Tibial nerve (tissue), 4 donors: ENCODE measurements at places on chromosomes 7 and 10. TPM values are rescaled to one million over a fixed set of nuclear protein-coding genes. Genes with fewer than 3 reads are reported as not detected.
A peak's percentile ranks its signal among the peaks of the same experiment; 100 is the strongest.

CPA5 gene
- total RNA-seq: not detected

GRCh38 chr7:49986191-49986590, 106.9 kb downstream of the ZPBP start:
- DNase-seq: no peak

GRCh38 chr7:94509264-94509886, at the start of gene CASD1:
Gene CASD1, plus strand, starts transcription at chr7:94509809. Its CDS starts 276 bp downstream, at chr7:94510085.
- DNase-seq: peak; percentile 17

DNA sequence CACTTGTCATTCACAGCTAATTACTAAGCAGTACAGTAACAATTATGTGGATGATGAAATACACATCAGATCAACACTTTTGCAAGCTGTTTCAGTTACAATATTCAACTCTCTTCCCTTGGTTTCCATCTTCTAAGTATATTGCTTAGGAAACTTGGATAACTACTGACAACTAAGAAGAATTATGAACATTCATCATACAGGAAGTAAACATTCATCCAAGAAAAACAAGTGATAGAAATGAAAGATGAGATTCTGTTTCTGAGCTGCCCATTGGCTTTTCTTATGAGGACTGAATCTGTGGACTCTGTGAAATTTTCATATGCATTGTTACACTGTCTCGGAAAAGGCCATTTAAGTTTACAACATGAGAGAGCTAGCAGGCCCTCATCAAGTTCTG, 240.2 kb downstream of the PRKG1 start:
- no peak for DNase-seq

- no peak for DNase-seq
Measured at GRCh38 chr7:14048889-14049288, 59.4 kb upstream of the ETV1 start.

- DNase-seq: no peak
Measured at GRCh38 chr7:44094883-44095592, 9.1 kb upstream of the AEBP1 start.

- DNase-seq: peak; percentile 41
Measured at GRCh38 chr10:75431180-75432111, at the start of gene LRMDA. Gene LRMDA, plus strand, starts transcription at chr10:75431624.

DNA sequence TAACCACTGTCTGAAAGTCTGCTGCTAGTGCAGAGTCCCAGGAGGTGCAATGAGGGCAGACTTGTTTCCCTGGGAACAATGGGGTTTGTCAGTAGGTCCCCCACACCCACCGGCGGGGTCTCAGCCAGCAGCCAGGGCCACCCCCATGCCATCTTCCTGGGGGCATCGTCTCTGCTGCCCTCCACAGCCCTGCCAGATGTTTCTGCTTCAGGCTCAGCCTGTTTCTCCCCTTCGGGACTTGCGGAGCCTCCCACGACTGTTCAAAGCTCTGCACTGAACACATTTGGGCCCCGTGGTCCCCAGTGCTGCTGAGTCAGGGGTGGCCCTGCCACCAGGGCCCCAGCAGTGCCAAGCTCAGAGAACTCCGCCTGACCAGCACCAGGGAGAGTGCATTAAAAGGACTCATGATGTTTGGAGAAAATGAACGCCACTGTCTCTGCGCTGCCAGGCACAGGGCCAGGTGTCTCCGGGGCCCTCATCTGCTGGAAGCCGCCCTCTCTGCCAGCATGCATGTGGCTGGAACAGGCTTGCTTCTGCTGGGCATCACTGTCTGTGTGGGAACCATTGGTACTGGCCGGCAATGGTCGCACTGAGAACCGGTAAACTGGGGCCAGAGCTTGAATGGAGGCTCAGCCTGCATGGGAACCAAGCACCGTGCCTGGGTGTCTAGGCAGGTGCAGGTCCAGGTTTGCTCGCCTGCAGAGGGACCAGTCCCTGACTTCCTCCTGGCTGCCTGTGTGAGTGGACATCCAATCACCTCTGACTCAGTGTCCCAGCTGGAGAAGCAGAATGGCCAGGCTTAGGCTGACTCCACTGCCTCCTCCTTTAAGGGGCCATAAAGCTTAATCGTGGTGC, 345.1 kb downstream of the GLRX3 start:
- no peak for DNase-seq

DNA sequence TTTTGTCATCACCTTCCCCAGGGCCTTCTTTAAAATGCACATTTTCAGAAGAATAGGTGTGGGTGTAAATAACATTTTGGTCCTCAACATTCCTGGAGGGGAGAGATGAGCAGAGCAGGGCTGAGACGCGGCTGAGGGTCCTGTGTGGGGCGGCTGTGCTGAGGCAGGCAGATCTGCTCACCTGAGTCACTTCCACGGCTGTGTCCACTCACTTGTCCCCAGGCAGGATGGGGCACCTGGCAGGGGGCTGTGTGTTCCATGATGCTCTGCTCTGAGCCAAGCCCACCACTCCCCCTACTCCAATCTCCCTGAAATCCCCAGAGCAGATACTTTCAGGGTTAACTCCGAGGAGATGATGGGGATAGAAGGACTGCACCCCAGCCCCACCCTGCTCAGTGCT, 93.8 kb downstream of the GLRX3 start:
- DNase-seq: no peak

HOXA1 gene
- 0.44 TPM for total RNA-seq

ZNF425 gene
- total RNA-seq: 4.2 TPM

DNA sequence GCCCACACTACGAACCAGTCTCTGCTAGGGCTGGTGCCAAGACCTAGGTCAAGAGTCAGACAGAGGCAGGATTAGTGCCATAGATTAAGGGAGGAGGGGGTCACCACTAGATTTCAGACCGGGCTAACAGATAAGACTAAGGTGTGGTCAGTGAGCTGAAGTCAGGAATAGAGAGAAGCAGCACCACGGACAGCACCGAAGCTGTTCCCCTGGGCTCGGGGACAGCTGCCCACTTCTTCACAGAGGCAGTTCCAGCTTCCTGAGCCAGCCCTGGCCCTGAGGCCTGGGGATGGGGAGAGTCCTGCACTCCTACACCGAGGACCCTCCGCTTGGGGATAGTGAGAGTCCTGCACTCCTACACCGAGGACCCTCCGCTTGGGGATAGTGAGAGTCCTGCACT, 11.2 kb upstream of the JAKMIP3 start:
- DNase-seq: no peak

SEC61G gene
- 137 TPM for total RNA-seq

DNA sequence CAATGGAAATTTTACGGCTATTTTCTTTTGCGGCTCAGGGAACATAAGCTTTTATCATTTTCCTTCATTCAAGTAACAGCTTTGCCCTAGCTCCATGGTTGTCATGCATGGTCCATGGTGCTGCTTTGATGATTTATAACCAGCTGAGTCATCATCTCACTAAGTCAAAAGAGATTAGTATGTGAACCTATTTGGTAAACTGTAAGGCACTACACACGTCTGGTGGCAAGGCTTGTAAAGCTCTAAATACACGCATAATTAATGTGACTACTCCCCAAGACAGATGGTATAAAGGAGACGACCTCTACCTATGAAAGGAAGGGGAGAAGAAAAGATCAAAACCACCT, 340.2 kb downstream of the KCNMA1 start:
- DNase-seq: no peak

- peak; percentile 83 for DNase-seq
Measured at GRCh38 chr7:47757921-47758411, 176.1 kb upstream of the TNS3 start.

DNA sequence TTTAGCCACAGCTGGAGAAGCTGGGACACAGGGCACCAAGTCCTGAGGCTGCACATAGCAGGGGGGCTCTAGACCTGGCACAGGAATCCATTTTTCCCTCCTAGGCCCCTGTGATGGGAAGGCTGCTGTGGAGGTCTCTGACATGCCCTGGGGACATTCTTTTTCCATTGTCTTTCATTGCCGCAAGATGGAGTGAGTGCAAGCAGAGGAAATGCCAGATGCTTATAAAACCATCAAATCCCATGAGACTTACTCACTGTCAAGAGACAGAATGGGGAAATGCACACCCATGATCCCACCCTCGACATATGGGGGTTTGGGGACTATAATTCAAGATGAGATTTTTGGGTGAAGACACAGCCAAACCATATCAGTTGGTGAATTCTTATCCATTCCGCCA, 94.7 kb upstream of the FERD3L start:
- no peak for DNase-seq

DNA sequence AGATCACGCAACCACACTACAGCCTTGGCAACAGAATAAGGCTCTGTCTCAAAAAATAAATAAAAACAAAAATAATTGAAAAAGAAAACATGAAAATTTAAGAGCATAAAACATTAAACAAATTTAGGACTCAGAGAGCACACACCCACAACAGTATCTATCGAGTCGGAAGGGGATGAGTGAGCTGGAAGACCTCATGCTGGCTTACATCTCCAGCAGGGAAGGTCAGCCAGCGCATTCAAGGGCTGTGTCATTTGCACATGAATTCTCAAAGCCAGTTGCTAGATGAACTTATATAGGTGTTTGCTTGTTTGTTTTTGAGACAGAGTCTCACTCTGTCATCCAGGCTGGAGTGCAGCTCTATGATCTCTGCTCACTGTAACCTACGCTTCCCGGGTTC, 50.3 kb downstream of the SRRM3 start:
- no peak for DNase-seq

MAGI2 gene
- total RNA-seq: 54.6 TPM

ATP6V0A4 gene
- not detected for total RNA-seq

GRCh38 chr7:81846398-81846797, 76.6 kb upstream of the HGF start:
- DNase-seq: peak; percentile 13

DNA sequence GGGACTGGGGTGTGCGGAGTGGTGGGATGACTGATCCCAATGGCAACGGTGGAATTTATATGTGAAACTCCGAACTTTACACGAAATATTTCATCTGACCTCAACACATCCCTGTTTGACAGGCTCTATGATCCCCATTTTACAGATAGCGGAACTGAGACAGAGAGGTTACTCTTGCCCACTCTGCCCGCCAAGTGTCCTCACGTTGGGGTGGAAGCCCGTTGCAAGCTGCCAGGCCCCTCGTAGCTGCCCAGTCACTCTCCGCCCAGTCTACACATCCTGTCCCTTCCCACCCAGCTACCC, 397 bp upstream of the NFE2L3 start:
- no peak for DNase-seq

GRCh38 chr7:151847136-151847535, 29.8 kb downstream of the PRKAG2 start:
- no peak for DNase-seq

- no peak for DNase-seq
Measured at GRCh38 chr10:36515319-36515718, 610.1 kb upstream of the ANKRD30A start.

DNA sequence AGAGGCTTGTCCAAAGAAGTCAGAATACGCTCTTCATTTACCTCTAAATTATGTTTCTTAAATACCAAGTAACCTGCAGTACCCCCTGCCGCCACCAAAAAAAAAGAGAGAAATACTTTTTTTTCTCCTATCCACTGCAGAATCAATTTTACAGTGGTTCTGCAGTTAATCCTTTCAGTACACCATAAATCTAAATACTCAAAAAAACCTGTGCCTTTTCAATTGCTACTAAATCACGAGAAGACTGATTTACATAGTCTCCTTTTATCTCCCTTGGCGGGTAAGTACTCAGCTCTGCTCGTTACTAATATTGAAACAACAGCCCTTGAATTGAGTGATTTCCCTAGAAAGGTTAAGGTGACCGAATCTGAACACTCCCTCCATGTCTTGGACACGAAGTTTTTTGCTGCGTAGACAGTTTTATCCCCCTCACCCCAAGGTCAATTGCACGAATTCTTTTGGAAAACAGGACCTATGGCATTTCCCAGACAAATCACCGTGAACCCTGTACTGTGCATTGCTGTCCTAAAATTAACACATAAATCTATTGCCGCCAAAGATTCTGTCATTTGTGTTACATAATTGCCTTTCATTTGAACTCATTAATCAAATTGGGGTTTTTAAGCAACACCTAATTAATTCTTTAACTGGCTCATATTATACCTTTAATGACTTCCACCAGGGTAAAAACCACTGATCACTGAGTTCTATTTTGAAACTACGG, 512 bp upstream of the VIM start:
- no peak for DNase-seq

- no peak for DNase-seq
Measured at GRCh38 chr10:34116681-34117271, 698.3 kb downstream of the PARD3 start.

HTRA1 gene
- total RNA-seq: 183 TPM

ETV1 gene
- 10.2 TPM for total RNA-seq

- peak; percentile 20 for DNase-seq
Measured at GRCh38 chr10:119608316-119609155, 11.8 kb upstream of the TIAL1 start.

DNA sequence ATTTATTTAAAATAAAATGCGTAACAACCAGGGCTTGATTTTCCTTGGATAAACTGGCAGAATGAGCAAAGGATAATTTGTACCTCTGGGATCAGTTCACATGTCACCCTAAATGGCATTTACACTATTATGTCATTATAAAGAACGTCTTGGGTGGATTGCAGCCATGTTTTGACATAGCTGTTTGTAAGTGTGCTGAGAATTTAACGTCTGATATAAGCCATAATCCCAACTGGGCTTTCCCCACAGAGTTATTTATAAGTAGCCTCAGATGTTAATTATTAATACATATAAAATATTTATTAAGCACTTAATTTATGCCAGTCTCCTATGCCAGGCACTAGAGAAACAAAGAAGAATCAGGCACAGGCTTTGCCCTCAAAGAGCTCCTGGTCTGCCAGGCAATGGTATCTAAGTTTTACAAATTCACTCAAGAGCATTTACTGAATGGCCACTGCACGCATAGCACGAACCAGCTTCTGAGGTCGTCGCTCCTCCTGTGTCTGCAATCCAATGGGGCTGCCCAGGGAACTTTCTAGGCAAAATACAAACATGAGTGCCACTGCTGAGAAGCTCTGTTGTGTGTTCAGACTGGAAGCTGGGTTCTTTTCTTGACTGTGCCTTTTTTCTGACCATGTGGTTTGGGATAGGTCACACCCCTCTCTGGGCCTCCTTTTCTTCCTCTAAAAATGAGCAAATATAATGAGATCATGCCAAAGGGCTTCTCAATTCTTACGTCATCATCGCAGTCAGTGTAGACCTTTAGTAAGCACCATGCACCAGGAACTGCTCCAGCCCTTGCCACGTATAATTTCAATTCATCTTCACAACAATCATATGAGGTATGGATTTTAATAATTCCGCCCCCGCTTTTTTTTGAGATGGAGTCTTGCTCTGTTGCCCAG, 11.3 kb upstream of the CTBP2 start:
- no peak for DNase-seq

GRCh38 chr10:133316266-133316665, 7.6 kb downstream of the ZNF511 start:
- DNase-seq: no peak

DNA sequence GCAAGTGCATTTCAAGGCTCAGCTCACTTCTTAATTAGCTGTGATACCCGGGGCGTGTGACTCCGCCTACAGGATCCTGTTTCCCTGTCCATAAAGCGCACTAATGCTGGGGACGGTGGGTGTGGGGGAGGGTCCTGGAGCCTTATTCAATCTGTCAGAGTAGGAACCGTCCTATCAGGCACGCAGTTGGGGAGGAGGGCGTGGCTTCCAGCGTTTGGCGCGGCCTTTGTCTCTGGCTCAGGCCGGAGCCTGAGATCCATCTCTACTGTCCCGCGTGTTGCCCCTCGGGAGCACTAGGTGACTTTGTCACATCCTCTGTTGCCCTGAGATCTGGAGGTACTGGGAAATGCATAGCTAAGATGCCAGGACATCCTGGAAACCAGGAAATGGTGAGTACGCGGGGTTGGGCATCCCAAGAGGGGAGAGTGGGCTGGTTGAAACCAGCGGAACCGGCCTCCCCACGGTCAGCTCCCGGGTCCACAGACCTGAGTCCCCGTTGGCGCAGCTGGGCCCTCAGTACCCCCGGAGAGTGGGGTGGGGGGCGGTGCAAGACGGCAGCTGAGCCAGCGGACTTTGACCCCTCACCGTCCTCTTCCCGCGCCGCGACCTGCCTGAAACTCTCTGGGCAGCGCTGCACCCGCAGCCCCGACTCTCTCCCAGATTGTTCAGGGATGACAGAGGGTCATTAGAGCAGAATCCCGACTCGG, 104.4 kb upstream of the ZNF92 start:
- DNase-seq: no peak
